ENCODE measurements at places on chromosomes 13 and 19. TPM values are rescaled to one million over a fixed set of nuclear protein-coding genes. Genes with fewer than 3 reads are reported as not detected.

CBARP gene
- total RNA-seq = 4.3 TPM

PTH2 gene
- not detected for total RNA-seq

KL gene
- 0.05 TPM for total RNA-seq

C13orf42 gene
- total RNA-seq = not detected

ATP4A gene
- not detected for total RNA-seq

PSG7 gene
- total RNA-seq = 0.07 TPM

JAK3 gene
- total RNA-seq = 0.19 TPM

NLRP7 gene
- total RNA-seq = not detected

Measured in A549 treated with GW870086 at 1 μM for 4 hours (cell line).